ENCODE measurements at places on chromosomes 1 and 21. TPM values are rescaled to one million over a fixed set of nuclear protein-coding genes. Genes with fewer than 3 reads are reported as not detected.

The GTF2B gene
- 52.4 TPM for total RNA-seq

The SPRR2F gene
- not detected for total RNA-seq

The OR14K1 gene
- total RNA-seq, result not detected

The LRRC8B gene
- 23.3 TPM for total RNA-seq

The MAD2L2 gene
- 43.1 TPM for total RNA-seq

The ANGPTL3 gene
- not detected for total RNA-seq

The CELA3B gene
- total RNA-seq, result not detected

The NEXN gene
- 1.2 TPM for total RNA-seq

The HAO2 gene
- not detected for total RNA-seq

The PTPN22 gene
- 0.92 TPM for total RNA-seq

The OR2L13 gene
- 5.5 TPM for total RNA-seq

The SPRR3 gene
- total RNA-seq, result not detected

The FCRL4 gene
- total RNA-seq, result not detected

The LAMTOR5 gene
- 56.3 TPM for total RNA-seq

The SLC22A15 gene
- total RNA-seq, result 28.6 TPM

The POU3F1 gene
- 1.6 TPM for total RNA-seq

The RGS1 gene
- total RNA-seq, result 26.1 TPM

The AMPD1 gene
- not detected for total RNA-seq

The RYR2 gene
- total RNA-seq, result 27.9 TPM

The FCRL6 gene
- total RNA-seq, result not detected

The YTHDF2 gene
- total RNA-seq, result 76.6 TPM

The TDRD5 gene
- 4.6 TPM for total RNA-seq

The ETV3 gene
- 18.9 TPM for total RNA-seq

The TCHH gene
- total RNA-seq, result 0.23 TPM

The ATP1A4 gene
- total RNA-seq, result under 0.01 TPM

The RNPEP gene
- total RNA-seq, result 12.2 TPM

The MCOLN2 gene
- total RNA-seq, result not detected

The CLDN19 gene
- total RNA-seq, result 1.2 TPM

The LRRC40 gene
- 82.8 TPM for total RNA-seq

The COL16A1 gene
- 12.9 TPM for total RNA-seq
